ENCODE measurements at places on chromosomes 12 and 14. TPM values are rescaled to one million over a fixed set of nuclear protein-coding genes. Genes with fewer than 3 reads are reported as not detected.

DNA sequence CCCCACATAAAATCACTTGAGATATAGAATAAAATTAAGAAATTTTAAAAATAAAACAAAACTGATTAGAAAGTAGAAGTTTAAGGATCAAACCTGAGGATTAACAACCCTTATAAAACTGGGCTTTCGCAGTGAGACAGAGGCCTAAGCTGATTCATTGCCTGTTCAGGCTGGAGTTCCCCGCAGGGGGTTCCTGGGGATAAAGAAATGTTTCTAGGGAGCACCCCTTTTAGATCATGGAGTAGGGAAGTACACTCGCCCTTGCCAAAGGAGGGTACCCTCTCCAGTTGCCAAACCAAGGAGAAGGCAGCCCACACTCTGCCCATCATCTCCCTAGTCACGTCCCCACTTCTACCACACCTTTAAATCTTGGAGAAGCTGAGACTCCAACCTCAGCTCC, 6.8 kb downstream of the GLIPR1 start:
- no peak for DNase-seq

- no peak for DNase-seq
Measured at GRCh38 chr12:32824596-32824995, 68.9 kb upstream of the YARS2 start.

SLC5A8 gene
- total RNA-seq: not detected

DNA sequence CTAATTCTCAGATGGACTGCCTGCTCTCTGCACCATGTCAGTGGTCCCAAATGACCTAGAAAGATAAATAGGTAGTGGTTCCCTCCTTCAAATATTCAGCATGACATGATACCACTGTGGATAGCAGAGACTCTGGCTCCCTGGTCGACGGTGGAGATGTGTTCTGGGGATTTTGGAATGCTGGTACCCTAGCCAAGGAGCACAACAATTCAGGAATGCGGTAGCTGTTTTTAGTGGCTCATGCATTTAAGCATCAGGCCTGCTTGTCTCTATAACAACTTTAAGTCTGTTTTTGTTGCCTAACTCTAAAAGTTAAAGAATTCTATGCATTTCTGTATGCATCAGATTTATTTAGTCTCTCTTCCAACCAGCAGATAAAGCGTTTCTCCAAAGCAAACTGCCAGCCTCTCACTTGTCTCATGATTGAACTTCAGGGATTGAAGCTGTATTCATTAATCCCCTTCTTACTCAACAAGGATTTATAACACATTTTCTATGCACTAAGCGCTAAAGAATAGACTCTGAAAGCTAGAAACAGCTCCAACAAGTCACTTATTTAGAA, 164.9 kb upstream of the BMP4 start:
- no peak for DNase-seq

- no peak for DNase-seq
Measured at GRCh38 chr12:128830505-128830893, 6.7 kb upstream of the SLC15A4 start.

AQP6 gene
- total RNA-seq: not detected

- DNase-seq: no peak
Measured at GRCh38 chr14:67668559-67668958, 5.9 kb downstream of the VTI1B start.

GRCh38 chr12:96026331-96026730, 9.1 kb downstream of the LTA4H start:
- DNase-seq: no peak

DNA sequence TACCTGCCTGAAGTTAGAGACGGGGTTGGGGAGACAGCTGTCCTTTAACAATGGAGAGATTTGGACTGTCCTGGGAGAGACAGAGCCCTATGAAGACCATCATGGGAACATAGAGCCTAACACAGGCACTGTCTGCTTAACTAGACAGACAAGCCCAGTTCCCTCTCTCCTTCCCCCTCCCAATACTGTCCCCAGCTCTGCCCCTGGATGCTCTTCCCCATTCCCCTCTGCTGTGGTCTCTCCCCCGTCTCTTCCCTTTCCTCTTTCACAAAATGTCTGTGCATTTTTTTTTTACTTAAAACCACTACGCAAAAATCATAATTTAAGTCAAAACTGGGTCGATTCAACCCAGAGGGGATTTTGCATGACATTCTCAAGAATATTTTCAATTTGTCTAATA, 232.9 kb downstream of the CHST11 start:
- DNase-seq: no peak

DNAI7 gene
- total RNA-seq: not detected

GRCh38 chr14:85947461-85948139, 417.7 kb downstream of the FLRT2 start:
- no peak for DNase-seq

DNA sequence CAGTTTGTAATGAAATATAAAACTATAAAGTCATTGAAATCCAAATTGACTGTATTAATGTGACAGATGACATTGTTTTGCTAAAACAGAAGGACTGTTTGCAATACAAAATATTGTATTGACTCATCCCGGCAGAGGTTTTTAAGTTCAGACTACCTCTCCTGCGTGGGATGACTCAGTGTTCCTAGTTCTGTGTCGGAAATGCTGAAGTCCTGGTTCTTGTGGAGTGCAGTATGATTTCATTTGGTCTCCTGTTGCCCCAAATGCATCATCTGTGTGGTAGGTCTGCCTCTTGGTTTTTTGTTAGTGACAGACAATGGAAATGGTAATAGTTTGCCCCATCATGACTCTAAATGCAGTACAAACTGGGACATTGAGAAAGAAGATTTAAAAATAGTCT, 27.8 kb downstream of the PELI2 start:
- DNase-seq: no peak

DNA sequence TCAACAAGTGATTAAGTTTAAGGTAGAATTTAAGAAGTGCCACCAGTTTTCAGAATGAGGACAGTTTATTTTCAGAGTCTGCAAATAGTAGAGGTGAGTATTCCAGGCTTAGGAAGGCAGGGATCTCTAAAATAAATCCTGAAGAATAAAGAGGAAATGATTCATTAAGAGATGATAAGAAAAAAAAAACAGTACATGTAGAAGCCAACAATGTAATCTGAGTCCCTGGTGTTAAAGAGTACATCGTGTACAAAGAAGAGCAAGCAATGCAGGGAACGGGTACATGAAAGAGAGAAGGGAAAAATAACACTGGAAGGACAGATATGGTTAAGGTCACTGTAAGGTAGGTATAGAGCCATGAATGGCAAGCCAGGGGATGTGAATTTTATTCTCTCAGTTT, 95.2 kb upstream of the FOXG1 start:
- DNase-seq: no peak

DNA sequence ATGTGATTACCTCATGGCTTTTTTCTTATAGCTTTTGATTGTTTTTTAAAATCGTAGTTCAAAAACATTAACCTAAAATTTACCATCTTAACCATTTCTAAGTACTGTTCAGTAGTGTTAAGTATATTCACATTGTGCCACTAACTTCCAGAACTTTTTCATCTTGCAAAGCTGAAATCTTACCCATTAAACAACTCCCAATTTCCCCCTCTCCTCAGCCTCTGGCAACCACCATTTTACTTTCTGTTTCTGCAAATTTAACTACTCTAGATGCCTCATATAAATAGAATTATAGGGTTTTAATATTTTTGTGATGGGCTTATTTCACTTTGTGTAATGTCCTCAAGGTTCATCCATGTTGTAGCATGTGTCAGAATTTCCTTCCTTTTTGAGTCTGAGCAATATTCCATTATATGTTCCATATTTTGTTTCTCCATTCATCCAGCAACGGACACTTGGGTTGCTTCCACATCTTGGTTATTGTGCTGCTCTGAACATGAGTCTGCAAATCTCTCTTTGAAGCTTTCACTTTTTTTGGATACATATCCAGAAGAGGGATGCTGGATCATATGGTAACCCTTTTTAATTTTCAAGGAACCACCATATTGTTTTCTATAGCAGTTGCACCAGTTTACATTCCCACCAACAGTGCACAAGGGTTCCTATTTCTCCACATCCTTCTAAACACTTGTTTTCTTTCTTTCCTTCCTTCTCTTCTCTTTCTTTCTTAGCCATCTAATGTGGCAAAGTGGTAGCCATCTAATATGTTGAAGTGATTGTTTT, 5.0 kb downstream of the HIF1A start:
- DNase-seq: no peak

DNA sequence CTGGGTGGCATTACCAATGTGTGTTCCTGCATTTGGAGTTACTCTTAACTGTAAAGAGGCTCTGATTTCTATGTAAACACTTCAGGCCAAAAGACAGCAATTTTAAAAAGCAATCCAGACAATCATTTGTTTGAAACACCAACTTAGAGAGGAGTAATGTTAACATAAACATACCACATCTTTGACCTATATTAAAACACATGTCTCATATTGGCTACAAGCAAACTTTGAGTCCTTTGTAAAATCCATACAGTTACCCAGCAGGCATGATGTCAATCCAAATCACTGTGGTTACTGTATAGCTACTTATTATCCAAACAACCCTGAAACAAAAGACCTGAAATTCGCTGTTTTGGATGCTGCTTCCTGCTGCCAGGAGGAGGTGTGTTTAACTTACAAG, 7.5 kb upstream of the G2E3 start:
- DNase-seq: no peak
